ENCODE measurements at places on chromosomes 2 and 18.

GRCh38 chr2:2662037-2662846, 331.2 kb upstream of the MYT1L start:
- DNase-seq: peak; percentile 75

DNA sequence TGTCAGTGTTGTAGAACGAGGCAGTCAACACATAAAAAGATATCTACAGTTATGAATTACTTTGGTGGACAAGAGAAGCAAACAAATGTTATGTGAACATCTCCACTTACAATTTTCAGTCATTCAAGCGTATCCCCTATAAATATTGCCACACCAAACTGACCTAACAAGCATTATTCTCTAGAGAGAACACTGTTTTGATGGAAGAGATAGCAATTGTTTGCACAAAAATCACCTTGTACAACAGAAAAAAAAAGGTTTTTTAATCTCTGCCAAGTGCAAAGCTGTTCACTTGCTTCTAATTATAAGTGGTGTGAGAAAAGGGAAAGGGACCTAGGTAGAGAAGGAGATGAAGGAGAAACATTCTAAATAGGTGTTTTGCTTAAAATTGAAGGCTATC, 33.8 kb downstream of the PID1 start:
- DNase-seq: no peak

- DNase-seq: no peak
Measured at GRCh38 chr18:54480616-54481015, 110.4 kb upstream of the DYNAP start.

DNA sequence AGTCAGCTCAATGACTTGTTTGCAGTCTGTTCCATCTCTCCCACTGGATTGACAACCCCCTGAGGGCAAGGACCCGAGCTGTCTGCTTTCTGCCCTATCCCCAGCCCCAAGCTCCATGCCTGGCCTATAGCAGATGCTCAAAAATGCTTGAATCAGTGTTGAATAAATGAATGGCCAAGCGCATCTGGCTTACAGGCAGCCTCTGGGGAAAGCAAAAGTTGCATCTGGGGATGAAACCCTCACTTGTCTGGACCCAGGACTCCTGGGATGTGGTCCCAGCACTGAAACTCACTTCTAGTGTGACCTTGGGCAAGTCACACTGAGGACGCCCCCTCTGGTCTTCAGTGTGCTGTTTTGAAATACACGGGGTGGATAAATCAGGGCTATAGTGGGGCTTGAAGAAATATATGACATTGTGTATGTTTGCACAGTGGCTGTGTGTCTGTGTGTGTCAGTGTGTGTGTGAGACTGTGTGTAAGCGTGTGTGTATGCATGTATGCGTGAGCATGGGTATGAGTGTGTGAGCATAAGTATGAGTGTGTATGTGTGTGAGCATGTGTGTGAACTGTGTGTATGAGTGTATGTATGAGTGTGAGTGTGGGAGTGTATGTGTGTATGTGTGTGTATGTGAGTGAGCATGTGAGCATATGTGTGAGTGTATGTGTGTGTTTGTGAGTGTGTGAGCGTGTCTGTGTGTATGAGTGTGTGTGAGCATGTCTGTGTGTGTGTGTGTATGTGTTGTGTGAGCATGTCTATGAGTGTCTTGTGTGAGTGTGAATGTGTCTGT, 27.8 kb upstream of the TNS1 start:
- DNase-seq: no peak

DNA sequence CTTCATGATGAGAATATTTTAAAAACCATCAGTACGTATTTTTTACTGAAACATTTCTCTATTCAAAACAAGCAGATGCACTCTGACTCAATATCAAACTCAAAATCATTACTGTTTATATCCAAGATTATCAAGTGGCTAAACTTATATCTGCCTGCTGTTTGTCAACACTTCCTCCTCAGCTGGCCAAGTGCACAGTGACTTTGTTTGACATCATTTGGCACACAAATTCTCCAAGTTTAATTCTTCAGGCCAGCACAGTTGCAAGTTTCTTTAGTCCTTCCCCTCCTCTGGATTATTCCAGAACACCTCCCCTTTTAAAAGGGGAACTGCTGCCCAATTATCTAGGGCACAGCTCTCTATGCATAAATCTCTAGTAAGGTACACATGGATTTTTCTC, 346.6 kb downstream of the FSIP2 start:
- no peak for DNase-seq

DNA sequence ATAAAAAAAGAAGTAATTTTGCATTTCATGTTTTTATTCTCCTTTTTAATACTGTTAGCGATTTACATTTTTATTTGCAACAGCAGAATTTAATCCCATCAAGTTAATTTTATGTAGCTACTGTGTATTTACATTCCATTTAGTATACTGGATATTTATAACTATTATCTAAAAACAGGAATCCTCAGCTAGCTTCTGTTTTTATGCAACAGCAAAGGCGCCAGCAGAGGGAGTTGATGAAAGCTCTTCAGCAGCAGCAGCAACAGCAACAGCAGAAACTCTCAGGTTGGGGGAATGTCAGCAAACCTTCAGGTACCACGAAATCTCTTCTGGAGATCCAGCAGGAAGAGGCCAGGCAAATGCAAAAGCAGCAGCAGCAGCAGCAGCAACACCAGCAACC, 26.2 kb upstream of the SNORC start:
- DNase-seq: no peak

DNA sequence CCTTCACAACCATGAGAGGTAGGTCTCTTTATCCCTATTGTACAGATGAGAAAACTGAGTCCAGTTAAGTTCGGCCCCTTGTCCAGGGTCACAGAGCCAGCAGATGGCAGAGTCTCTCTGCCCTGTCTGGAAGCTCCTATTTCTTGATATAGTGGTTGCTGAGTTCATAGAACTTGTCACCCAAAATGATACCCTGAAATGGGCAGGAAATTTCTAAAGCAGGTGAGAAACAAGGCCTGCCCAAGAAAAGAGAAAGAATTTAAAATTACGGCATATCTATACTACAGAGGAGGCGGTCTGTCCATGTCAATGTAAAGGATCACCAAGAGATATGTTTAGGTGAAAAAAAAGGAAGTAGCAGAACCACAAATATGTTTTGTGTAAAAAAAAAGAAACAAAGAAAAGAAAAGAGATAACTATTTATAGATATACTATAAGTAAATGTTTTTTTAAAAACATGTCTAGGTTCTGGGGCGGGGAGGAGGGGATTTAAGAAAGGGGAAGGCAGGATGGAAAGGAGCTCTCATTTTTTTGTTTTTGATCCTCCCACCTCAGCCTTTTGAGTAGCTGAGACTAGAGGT, 39.8 kb downstream of the MYO7B start:
- DNase-seq: no peak

DNA sequence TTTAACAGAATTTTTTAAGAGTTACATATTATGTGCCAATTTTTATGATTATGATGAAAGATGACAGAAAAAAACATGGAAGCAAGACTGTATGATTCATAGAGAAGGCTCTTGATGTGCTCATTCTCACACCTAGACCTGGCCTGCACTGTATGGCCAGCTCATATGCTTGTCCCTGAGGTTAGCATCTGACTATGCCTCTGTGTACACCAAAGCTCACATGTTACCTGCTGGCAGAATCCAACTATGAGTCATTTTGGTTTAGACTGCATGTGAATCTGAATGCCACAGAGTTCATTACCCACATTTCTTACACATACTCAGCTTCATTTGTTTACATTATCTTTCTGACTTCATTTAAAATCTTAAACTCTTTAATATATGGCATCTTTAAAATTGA, 139.0 kb downstream of the DSC3 start:
- no peak for DNase-seq

DNA sequence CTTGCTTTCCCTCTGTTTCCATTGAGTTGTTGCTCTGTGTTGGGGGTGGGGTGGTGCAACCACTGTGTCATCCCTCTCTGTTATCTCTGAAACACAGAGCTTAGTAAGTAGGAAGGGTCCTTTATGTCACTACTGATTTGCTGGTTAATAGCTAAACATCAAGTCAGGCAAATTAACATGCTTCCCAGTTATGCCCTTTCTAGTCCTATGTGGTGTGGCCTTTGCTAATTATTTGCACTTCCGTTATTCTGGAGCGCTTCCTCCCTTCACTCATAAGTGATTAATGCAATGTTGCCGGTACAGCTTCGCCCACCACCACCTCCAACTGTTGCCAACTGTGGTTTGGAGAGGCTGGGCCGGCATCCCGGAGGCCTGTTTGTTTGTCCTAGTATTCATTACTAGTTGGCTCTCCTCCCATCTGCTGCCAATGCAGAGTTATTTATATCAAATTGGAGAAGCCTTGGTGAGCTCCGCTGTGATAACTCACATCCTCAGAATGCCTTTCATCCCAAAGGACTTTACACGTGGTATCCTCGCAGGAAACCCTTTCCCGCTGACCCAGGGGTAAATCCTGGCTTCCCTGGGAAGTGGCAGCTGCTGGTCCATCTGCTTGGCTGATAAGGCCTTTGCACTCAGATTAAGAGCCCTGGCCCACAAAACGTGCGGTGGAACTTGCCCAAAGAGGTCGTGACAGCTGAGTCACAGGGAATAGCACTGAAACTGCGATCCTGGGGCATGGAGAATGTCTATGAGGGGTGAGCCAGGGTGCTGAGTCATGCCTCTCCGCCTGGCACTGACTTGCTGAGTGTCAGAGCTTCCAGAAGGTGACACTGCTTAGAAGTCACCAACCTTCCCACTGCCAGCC, 72.0 kb upstream of the ZCCHC2 start:
- DNase-seq: peak; percentile 43

- no peak for DNase-seq
Measured at GRCh38 chr2:73050121-73050545, 21.4 kb downstream of the SFXN5 start.

DNA sequence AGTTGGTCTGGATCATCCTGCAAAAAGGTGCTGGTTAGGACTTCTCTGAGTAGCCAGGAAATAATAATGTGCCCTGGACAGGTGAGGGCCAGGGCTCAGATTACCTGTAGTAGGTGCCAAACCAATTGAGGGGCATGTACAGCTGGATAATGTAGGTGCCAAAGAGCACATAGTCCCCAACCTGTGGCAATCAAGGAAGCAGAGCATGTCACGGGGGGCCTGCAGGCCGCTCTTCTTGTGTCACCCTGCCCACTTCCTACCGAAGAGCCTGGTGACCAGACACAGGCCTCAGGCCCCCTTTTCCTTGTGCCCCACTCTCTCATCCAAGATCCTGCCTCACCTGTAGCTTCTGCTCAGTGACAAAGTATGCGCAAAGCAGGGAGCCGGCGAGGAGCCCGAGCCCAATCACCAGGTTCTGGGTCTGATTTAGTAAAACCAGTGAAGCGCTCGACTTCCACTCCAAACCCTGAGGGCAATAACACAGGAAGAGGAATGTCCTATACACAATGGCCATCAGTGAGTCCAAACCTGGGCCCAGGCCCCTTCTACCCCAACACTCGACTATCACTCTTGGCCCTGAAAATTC, 5.2 kb downstream of the ABCB6 start:
- DNase-seq: no peak

- DNase-seq: no peak
Measured at GRCh38 chr2:131077182-131077846, 15.9 kb downstream of the FAM168B start.

DNA sequence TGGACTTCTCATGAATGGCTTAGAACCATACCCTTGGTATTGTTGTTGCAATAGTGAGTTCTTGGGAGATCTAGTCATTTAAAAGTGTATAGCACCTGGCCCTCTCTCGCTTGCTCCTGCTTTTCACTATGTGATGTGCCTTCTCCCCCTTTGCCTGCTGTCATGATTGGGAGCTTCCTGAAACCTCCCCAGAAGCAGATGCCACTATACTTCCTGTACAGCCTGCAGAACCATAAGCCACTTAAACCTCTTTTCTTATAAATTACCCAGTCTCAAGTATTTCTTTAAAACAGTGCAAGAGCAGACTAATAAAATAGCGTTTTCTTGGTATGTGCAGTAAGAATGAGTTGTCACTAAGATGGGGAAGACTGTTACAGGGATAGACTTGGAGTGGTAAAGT, 31.6 kb downstream of the BAZ2B start:
- DNase-seq: no peak

GRCh38 chr18:41594582-41594981, 360.5 kb upstream of the PIK3C3 start:
- DNase-seq: peak; percentile 16

- no peak for DNase-seq
Measured at GRCh38 chr2:3129867-3130266, 247.8 kb downstream of the EIPR1 start.

DNA sequence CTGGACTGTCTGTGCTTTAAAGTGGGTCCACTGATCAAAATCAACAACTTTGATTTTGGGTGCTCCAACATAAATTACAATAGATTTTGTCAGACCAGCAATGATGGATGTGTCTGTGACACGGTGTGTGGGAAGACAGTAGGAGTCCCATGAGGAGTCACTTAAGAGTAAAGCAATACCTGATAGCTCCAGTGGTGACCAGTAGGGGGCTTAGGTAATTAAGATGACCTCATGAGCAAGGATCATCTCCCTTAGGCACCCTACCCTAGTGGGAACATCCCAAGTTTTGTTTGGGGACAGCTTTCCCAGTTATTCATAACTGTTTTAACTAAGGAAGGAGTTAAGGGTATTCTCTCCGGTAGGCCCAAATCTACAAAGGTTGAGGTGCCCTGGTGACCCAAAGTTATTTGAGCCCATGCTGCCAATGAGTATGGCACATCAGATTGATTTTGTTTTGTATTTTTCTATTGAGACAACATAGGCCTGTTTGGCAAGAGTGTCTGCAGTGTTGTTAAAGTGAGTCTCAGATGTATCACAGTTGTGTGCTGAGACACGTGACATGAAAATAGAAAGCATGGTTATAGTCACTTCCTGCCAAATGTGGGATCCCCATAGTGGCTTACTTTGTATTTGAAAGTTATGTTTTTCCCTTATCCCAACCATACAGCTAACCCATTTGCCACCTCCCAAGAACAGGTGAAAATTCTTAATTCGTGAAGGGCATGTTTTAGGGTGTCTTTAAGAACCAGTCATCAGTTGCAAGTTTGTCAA, 1337.6 kb upstream of the SLC39A10 start:
- no peak for DNase-seq

GRCh38 chr2:102736110-102736409, 25.8 kb upstream of the TMEM182 start:
- no peak for DNase-seq

DNA sequence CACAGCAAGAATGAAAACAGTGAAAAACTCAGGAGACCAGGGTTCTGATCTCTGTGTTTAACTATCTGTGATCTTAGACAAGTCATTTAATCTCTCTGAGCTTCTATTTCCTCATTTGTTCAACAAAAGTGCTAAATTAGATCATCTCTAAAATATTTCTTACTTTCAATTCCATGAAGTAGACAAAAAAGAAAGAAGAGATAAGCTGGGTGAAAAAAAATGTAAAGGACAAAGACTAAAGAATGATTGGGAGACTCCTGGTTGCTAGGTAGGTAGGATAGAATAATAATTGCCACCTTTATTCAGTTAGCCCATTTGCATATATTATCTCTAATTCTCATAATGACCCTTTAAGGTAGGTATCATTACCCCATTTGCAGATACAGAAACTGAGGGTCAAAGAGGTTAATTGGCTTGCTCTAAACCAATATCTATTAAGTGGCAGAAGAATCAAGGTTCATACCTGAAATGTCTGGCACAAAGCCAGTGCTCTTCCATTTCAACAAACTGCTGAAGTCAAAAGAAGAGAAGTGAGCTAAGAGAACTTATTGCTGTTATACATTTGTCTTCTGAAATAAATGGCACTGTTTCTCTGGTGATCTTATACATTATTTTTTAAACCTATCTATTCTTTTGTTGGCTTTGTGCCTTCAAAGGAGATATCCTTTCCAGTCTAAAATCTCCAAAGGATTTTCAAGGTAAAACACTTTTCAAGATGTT, 141.7 kb downstream of the OTX1 start:
- DNase-seq: peak; percentile 71

Data from NCI-H510A treated with DMSO at 0.1 percent for 48 hours (cell line).